CD4-positive, alpha-beta memory T cell (primary cell): ENCODE measurements at places on chromosomes 5 and 9. TPM values are rescaled to one million over a fixed set of nuclear protein-coding genes. Genes with fewer than 3 reads are reported as not detected.

Gene FOXD4L4
- total RNA-seq = 0.47 TPM

Gene MARVELD2
- total RNA-seq = 1.1 TPM

Gene SPATA31A3
- total RNA-seq = not detected

Gene FREM1
- total RNA-seq = not detected

Gene AK6
- 31.4 TPM for total RNA-seq

Gene TRPM3
- total RNA-seq = not detected

Gene F2RL2
- not detected for total RNA-seq

Gene ASS1
- not detected for total RNA-seq

- no peak for DNase-seq
- peaks cover 22% of the 10 kb centered on the region for H3K4me1 ChIP-seq
- H3K4me3 ChIP-seq = no peak overlapping the region
- no peaks in the 10 kb centered on the region for H3K27me3 ChIP-seq
- no peaks in the 10 kb centered on the region for H3K36me3 ChIP-seq
These were observed 2.4 kb upstream of the RXRA start for GRCh38 chr9:134323741-134324358.

DNA sequence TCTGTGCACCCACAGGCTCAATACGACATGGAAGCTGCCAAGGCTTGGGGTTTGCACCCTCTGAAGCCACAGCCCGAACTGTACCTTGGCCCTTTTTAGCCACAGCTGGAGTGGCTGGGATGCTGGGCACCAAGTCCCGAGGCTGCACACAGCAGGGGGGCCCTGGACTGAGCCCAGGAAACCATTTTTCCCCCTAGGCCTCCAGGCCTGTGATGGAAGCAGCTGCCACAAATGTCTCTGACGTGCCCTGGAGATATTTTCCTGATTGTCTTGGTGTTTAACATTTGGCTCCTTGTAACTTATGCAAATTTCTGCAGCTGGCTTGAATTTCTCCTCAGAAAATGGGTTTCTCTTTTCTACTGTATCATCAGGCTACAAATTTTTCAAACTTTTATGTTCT lies 82.3 kb upstream of the LPAR1 start:
- no peaks in the 10 kb centered on the region for H3K4me1 ChIP-seq
- DNase-seq = no peak
- no peaks in the 10 kb centered on the region for H3K27me3 ChIP-seq
- H3K36me3 ChIP-seq = no peaks in the 10 kb centered on the region
- H3K4me3 ChIP-seq = no peak overlapping the region
- no peak overlapping the region for H3K27ac ChIP-seq

- DNase-seq = no peak
- no peak overlapping the region for H3K4me3 ChIP-seq
- no peak overlapping the region for H3K27ac ChIP-seq
These were observed 517.7 kb upstream of the CLINT1 start for GRCh38 chr5:158376679-158377078.

- H3K27me3 ChIP-seq = no peaks in the 10 kb centered on the region
- H3K4me3 ChIP-seq = no peak overlapping the region
- no peak overlapping the region for H3K27ac ChIP-seq
- no peaks in the 10 kb centered on the region for H3K4me1 ChIP-seq
- no peaks in the 10 kb centered on the region for H3K36me3 ChIP-seq
These were observed 246.5 kb downstream of the PTPRD start for GRCh38 chr9:10366171-10366779.

DNA sequence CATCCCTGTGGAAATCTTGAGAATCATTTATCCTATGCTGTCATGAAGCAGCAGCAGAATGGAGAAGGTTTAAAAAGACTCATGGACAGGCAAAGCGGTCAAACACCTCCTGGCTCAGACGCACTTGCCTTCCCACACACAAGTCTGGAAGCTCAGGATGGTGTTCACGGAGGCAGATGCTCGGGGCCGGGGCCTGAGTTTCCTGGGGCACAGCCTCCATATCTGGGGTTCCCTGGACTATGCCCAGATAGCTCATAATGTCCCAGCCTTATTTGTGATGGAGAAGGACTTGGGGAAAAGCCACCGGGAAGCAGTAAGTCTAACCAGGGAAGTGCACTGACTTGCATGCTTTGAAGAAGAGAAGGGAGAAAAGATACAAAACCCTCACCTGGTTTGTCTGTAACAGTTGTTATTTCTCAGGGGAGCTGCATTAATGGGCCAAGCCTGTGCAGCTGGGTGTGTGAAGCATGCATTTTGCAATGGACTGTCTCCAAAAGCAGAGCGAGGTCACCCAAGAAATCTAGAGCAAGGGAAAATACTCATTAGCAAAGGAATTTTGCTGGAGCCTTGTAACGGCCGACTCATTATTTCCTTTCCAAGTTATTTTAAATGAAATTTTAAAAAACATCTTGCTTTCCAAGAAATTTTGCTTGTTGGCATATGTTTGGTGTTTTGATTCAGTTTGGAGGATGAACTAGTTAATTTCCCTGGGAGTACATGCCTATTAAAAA lies 3.4 kb downstream of the S1PR3 start:
- no peak overlapping the region for H3K4me3 ChIP-seq
- H3K4me1 ChIP-seq = peaks cover 7% of the 10 kb centered on the region
- no peak for DNase-seq
- no peak overlapping the region for H3K27ac ChIP-seq

- H3K27me3 ChIP-seq = peaks cover 4% of the 10 kb centered on the region
- H3K27ac ChIP-seq = no peak overlapping the region
- peak; percentile 41 for DNase-seq
- H3K36me3 ChIP-seq = no peaks in the 10 kb centered on the region
- H3K4me3 ChIP-seq = no peak overlapping the region
- H3K4me1 ChIP-seq = peaks cover 18% of the 10 kb centered on the region
These were observed 226.9 kb downstream of the SMARCA2 start for GRCh38 chr9:2241836-2242741.

GRCh38 chr5:59040024-59040803 lies 457.3 kb downstream of the RAB3C start:
- no peak for DNase-seq
- no peaks in the 10 kb centered on the region for H3K27me3 ChIP-seq
- no peaks in the 10 kb centered on the region for H3K36me3 ChIP-seq

DNA sequence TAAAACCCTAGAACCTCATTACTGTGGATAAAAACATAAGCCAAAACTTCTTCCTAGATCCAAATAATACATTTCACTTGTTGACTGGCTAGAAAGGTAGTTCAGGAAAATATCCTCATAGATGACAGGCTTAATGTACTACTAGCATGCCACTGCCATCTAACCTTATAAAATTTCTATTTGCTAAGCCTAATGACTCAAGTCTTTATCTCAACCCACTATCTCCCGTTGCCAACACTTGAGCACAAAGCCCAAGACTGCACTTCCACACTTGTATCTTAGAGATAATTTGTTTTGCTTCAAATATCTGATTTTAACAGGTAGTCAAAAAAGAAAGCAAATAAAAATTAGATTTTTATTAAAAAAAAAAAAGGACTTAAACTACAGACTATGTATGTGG lies 42.7 kb downstream of the FBXL17 start:
- no peaks in the 10 kb centered on the region for H3K27me3 ChIP-seq
- no peak for DNase-seq
- no peak overlapping the region for H3K4me3 ChIP-seq
- no peaks in the 10 kb centered on the region for H3K36me3 ChIP-seq
- no peak overlapping the region for H3K27ac ChIP-seq

- H3K4me1 ChIP-seq = no peaks in the 10 kb centered on the region
- no peak overlapping the region for H3K4me3 ChIP-seq
- no peak for DNase-seq
- H3K27me3 ChIP-seq = no peaks in the 10 kb centered on the region
- no peaks in the 10 kb centered on the region for H3K36me3 ChIP-seq
These were observed 247.6 kb downstream of the TMEM232 start for GRCh38 chr5:110478895-110479294.

GRCh38 chr5:141681695-141682641 lies at the start of gene ARAP3:
ARAP3 (minus strand) TSS chr5:141682230; CDS start chr5:141680486, 1,744 bp downstream.
- H3K4me1 ChIP-seq = peaks cover 33% of the 10 kb centered on the region
- peak within 1 kb of the TSS; percentile 17 for H3K4me3 ChIP-seq
- H3K36me3 ChIP-seq = no peaks in the 10 kb centered on the region
- peak; percentile 47 for DNase-seq
- H3K27ac ChIP-seq = no peak within 1 kb of the TSS

GRCh38 chr9:69018737-69019136 lies 4.8 kb upstream of the PRKACG start:
- H3K4me1 ChIP-seq = peaks cover 24% of the 10 kb centered on the region
- no peak for DNase-seq
- no peaks in the 10 kb centered on the region for H3K36me3 ChIP-seq
- H3K27me3 ChIP-seq = no peaks in the 10 kb centered on the region
- H3K27ac ChIP-seq = no peak overlapping the region

DNA sequence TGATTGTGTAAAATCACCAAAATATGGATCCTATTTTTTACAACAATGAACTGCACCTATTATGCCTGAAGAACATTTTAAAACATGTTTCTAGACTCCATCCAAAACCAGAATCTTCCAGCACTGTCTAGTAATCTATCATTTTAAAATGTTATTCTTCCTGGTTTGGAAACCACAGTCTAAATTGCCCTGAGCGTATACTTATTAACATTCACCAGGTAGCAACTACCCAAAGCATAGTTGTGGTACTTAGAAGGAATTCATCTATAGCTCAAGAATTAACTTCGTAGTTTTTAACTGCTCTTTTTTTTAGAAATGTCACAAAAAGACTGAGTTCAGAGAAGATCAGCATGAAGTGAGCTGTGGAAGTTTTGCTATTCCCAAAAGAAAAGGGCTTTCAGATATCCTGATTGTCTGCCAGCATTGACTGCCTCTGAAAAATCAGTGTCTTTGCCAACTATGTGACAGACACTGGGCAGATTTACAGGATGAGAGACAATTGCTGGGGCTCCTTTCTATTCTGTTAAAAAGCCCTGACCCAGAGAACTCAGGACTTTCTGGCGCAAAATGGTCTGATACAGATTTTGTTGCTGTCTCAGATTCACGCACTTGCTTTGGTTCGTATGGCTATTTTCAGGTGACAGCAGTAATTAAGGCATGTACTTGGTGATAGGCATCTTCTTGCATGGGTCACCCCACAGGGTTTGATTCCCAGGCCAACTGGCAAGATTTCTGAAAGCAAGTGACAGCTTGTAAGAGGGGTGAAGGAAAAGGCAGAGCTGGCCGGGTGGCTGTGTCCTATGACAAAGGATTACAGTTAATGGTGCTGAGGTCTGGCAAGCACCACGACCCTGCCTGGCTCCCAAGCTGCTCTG lies 152.5 kb upstream of the RAI14 start:
- H3K4me3 ChIP-seq = no peak overlapping the region
- no peaks in the 10 kb centered on the region for H3K4me1 ChIP-seq
- no peaks in the 10 kb centered on the region for H3K36me3 ChIP-seq
- DNase-seq = no peak

GRCh38 chr9:14992516-14992915 lies 82.3 kb upstream of the FREM1 start:
- H3K4me1 ChIP-seq = peaks cover 34% of the 10 kb centered on the region
- H3K27me3 ChIP-seq = no peaks in the 10 kb centered on the region
- peak overlapping the region; percentile 30 for H3K4me3 ChIP-seq
- no peak for DNase-seq
- H3K36me3 ChIP-seq = no peaks in the 10 kb centered on the region
- H3K27ac ChIP-seq = peak overlapping the region; percentile 7

GRCh38 chr5:76470976-76471375 lies 67.9 kb downstream of the IQGAP2 start:
- DNase-seq = no peak
- no peaks in the 10 kb centered on the region for H3K27me3 ChIP-seq
- H3K36me3 ChIP-seq = no peaks in the 10 kb centered on the region
- H3K27ac ChIP-seq = no peak overlapping the region
- peaks cover 92% of the 10 kb centered on the region for H3K4me1 ChIP-seq

GRCh38 chr9:123742009-123742767 lies 187.7 kb downstream of the DENND1A start:
- no peaks in the 10 kb centered on the region for H3K27me3 ChIP-seq
- no peak for DNase-seq
- H3K36me3 ChIP-seq = no peaks in the 10 kb centered on the region
- no peaks in the 10 kb centered on the region for H3K4me1 ChIP-seq

- H3K4me1 ChIP-seq = peaks cover 91% of the 10 kb centered on the region
- H3K4me3 ChIP-seq = peak overlapping the region; percentile 42
- DNase-seq = peak; percentile 69
- H3K36me3 ChIP-seq = no peaks in the 10 kb centered on the region
These were observed 54.9 kb downstream of the USP20 start for GRCh38 chr9:129889941-129890717.

GRCh38 chr5:85576666-85577065 lies 1041.1 kb upstream of the COX7C start:
- no peaks in the 10 kb centered on the region for H3K36me3 ChIP-seq
- H3K27ac ChIP-seq = no peak overlapping the region
- H3K4me1 ChIP-seq = no peaks in the 10 kb centered on the region
- no peaks in the 10 kb centered on the region for H3K27me3 ChIP-seq

GRCh38 chr9:101668421-101668820 lies 70.0 kb downstream of the GRIN3A start:
- no peaks in the 10 kb centered on the region for H3K36me3 ChIP-seq
- H3K4me1 ChIP-seq = no peaks in the 10 kb centered on the region
- no peaks in the 10 kb centered on the region for H3K27me3 ChIP-seq
- H3K27ac ChIP-seq = no peak overlapping the region
- no peak for DNase-seq

DNA sequence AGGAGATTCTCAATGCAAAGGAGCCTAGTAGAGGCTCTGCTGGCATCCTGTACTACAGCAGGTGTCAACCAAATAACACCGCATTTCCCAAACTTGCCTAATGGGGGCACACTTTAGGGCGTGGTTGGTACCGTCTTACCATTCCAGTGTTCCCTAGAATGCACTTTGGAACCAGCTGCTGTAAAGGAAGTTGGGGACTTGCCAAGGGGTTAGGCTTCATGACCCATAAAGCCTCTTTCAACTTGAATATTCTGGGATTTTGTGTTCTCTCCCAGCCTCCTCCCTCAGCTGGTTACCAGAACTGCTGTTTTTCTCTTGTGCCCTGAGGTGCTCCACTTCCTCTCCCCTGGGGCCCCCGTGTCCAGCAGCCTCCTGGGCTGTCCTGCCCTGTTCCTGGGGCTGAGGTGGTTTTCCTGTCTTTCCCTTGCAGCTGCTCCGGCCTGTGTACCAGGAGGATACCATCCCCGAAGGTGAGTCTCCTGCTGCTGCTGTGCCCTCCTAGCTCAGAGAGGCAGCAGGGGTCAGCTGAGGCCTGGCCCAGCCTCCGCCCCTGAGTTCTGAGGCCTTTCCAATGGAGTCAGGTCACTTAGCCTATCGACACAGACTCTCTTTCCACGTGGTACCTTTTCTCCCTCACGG lies 44.7 kb downstream of the RGS3 start:
- no peak for DNase-seq
- no peaks in the 10 kb centered on the region for H3K36me3 ChIP-seq
- H3K4me1 ChIP-seq = peaks cover 25% of the 10 kb centered on the region
- H3K4me3 ChIP-seq = no peak overlapping the region
- no peak overlapping the region for H3K27ac ChIP-seq

DNA sequence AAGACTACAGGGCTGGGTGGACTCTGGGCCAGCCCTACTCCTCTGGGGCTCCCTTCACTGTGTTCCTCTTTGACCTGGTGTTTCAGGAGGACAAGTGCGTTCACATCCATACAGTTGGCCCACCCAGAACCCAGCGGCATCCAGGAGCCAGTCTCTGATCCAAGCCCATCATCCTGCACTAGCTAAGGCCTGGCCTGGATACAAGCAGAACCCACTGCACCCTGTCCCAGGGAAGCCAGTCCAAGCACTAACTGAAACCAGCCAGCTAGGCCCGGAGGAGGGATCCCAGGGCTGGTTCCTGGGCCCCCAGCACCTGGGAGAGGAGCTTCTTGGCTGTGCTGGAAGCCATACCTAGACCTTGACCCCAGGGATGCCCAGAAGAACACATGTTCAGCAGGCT lies 4.1 kb upstream of the GBGT1 start:
- H3K27me3 ChIP-seq = no peaks in the 10 kb centered on the region
- H3K4me3 ChIP-seq = no peak overlapping the region
- H3K27ac ChIP-seq = no peak overlapping the region
- no peak for DNase-seq
- H3K36me3 ChIP-seq = no peaks in the 10 kb centered on the region
- H3K4me1 ChIP-seq = peaks cover 10% of the 10 kb centered on the region

- no peaks in the 10 kb centered on the region for H3K36me3 ChIP-seq
- no peak for DNase-seq
- H3K4me3 ChIP-seq = no peak overlapping the region
- H3K27ac ChIP-seq = no peak overlapping the region
These were observed 21.0 kb upstream of the TBCA start for GRCh38 chr5:77797136-77797535.
